ENCODE measurements at places on chromosomes 11 and 22. TPM values are rescaled to one million over a fixed set of nuclear protein-coding genes. Genes with fewer than 3 reads are reported as not detected.

GRCh38 chr11:75574698-75575602, 12.9 kb downstream of the SERPINH1 start:
- peaks cover 41% of the 10 kb centered on the region for H3K36me3 ChIP-seq
- no peak overlapping the region for H3K27ac ChIP-seq
- no peaks in the 10 kb centered on the region for H3K27me3 ChIP-seq

DNA sequence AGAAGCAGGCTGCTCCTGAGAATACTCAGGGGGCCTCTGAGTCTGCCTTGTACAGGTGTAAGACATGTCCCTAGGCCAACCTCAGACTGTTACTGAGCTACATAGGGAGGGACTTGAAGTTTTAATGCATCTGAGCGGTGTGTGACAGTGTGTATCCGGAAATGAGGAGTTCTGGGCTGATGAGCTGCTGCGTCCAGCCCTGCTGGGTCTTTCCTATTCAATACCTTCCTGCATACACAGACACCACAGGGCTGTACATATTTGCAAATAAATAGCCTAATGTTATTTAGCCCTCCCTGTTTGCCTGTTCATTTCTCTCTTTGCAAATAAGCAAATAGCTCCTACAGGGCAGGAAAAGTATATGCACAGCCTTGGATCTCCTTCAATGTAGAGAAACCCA, 134.7 kb upstream of the KIRREL3 start:
- no peak for DNase-seq
- no peak overlapping the region for H3K4me3 ChIP-seq
- no peaks in the 10 kb centered on the region for H3K27me3 ChIP-seq
- H3K36me3 ChIP-seq = no peaks in the 10 kb centered on the region
- H3K4me1 ChIP-seq = no peaks in the 10 kb centered on the region
- H3K27ac ChIP-seq = no peak overlapping the region

DNA sequence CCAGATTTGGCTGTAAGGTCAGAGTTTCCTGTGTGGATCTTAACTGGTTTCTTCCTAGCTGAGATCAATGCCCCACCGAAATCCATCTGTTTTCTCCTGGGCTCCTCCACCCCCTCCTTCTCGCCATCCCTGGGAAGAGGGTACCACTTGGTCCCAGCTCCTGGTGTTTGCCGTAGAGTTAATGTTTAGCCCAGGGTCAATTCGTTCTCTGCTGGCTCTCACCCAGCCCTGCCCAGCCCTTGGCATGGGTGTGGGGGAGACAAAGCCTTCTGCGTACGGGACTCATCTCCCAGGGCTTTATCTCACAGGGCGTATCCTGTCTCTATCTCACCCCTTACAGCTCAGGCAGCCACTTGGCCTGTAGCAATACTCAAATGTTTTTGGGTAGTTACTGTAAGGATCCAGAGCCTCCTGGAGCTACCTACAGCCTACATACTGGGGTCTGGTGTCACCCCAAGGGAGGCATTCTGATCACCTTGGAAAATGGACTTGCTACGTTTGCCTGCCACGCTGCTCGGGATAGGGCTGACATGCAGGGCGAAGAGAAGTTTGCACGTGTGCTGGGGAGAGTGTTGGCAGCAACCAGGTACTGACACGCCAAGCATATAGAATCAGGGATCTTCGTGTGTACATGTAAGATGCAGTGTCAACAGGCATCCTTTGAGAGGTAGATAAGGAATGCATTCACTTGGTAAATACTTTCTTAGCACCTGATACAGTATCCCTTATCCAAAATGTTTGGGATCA, 66.1 kb downstream of the SCN3B start:
- DNase-seq = no peak
- H3K4me1 ChIP-seq = peaks cover 6% of the 10 kb centered on the region
- H3K27me3 ChIP-seq = no peaks in the 10 kb centered on the region
- H3K36me3 ChIP-seq = no peaks in the 10 kb centered on the region

GRCh38 chr11:7208391-7208790, 43.3 kb upstream of the SYT9 start:
- no peaks in the 10 kb centered on the region for H3K36me3 ChIP-seq
- H3K4me1 ChIP-seq = no peaks in the 10 kb centered on the region
- no peaks in the 10 kb centered on the region for H3K27me3 ChIP-seq
- no peak overlapping the region for H3K4me3 ChIP-seq

DNA sequence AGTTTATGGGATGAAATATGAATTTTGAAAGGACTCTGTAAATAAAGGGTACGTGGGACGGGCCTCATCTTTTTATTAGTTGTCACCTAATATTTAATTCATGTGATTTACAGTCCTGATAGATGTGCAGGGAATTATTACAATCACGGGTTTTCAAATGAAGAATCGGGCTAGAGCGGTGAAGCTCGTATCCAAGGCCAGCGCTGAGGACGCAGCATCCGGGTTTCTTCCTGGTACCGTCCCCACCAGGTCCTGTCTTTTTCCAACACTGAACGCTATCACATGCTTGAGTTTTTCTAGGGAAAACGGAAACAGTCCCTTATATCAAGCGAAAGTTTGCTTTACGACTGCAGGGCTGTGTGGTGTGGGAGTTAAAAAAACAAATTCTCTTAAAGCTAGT, 787 bp downstream of the SMDT1 start:
- H3K4me1 ChIP-seq = peaks cover 17% of the 10 kb centered on the region
- no peaks in the 10 kb centered on the region for H3K27me3 ChIP-seq
- peak overlapping the region; percentile 99 for H3K27ac ChIP-seq

GRCh38 chr22:23069502-23070357, 589 bp upstream of the GNAZ start:
- peaks cover 39% of the 10 kb centered on the region for H3K4me1 ChIP-seq
- H3K4me3 ChIP-seq = peak overlapping the region; percentile 64
- no peaks in the 10 kb centered on the region for H3K27me3 ChIP-seq
- peak overlapping the region; percentile 60 for H3K27ac ChIP-seq
- no peaks in the 10 kb centered on the region for H3K36me3 ChIP-seq

DNA sequence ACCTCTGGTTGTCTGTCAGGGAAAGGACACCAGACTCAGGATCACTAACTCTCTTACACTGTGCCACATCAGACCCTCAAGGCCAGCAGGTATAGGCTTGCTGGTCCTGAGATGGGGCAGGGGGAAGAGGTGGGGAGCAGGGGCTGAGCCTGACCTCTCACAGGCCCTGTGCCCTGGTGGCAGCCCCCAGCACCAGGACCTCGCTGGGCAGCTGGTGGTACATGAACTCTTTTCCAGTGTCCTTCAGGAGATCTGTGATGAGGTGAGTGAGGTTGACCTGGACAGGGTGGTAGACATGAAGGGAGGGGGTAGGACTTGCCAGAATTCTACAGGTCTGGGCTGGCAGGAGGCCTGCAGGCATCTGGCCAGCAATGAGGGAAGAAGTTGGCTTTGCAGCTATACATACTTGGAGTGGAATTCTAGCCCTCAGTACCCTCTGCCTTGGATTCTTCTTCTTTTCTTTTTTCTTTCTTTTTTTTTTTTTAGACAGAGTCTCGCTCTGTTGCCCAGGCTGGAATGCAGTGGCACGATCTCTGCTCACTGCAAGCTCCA, 1.4 kb downstream of the NUDT22 start:
- no peaks in the 10 kb centered on the region for H3K27me3 ChIP-seq
- H3K27ac ChIP-seq = peak overlapping the region; percentile 94
- peak; percentile 74 for DNase-seq
- peaks cover 94% of the 10 kb centered on the region for H3K4me1 ChIP-seq
- no peak overlapping the region for H3K4me3 ChIP-seq

Gene KIAA1671
- total RNA-seq = 11.8 TPM

Measured in spleen (tissue), 13 donors.